Activated T-helper 1 cell treated with Interleukin-2 at 50 U/mL for 16 hours (primary cell): ENCODE measurements at places on chromosomes 1 and 21.

DNA sequence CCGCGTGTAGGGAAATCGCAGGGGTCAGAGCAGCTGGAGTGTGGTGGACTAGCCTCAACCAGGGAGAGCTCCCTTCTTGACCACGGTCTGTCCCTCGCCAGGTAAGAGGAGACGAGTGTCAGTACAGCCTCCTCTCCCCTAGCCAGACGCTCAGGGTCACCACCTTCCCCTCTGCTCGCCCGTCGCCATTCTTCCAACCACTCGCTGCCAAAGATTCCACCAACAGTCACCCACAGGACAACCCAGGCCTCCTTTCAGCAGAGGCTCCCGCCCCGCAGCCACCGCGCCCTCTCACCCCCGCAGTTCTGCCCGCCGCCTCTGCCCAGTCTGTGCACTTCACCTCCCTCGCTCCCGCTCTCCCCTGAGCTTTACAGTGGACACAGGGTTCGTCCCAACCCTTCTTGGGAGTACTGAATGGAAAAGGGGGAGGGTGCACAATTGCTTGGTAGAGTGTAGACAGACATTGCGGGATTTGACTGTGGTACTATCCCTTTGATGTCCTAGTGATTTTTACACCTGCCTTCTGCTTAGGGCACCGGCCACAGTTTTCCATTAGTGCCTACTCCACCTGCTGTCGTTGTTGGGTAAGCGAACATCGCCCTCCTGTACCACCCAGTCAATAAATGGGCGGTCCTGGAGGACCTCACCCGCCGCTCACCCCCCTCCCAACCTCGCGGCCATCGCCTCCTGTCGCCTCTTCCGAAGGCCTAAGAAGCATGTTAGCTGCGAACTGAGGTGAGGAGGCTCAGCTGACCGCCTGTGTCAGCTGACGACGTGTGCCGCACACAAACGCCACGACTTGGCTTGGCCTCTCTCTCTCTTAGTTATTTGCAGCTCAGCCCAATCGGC lies 9.2 kb upstream of the NBPF11 start:
- no peak for DNase-seq

DNA sequence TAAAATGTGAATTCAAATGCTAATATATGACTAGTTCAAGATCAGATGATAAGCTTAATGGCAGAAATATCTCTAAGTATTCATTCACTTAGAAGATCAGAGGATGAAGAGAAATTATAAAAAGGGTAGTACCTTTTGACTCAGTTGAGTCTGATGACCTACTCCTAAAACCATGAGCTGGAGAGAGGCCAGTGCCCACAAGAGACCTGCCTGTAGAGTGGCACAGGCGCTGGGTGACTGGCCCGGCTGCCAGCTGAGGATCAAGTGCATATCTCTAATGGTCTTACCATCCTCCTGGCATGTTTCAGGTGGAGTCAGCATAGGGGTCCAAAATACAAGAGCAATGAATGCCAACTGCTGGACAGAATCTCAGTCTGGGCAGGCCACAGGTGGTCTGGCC lies 14.1 kb downstream of the DDAH1 start:
- DNase-seq = no peak

DNA sequence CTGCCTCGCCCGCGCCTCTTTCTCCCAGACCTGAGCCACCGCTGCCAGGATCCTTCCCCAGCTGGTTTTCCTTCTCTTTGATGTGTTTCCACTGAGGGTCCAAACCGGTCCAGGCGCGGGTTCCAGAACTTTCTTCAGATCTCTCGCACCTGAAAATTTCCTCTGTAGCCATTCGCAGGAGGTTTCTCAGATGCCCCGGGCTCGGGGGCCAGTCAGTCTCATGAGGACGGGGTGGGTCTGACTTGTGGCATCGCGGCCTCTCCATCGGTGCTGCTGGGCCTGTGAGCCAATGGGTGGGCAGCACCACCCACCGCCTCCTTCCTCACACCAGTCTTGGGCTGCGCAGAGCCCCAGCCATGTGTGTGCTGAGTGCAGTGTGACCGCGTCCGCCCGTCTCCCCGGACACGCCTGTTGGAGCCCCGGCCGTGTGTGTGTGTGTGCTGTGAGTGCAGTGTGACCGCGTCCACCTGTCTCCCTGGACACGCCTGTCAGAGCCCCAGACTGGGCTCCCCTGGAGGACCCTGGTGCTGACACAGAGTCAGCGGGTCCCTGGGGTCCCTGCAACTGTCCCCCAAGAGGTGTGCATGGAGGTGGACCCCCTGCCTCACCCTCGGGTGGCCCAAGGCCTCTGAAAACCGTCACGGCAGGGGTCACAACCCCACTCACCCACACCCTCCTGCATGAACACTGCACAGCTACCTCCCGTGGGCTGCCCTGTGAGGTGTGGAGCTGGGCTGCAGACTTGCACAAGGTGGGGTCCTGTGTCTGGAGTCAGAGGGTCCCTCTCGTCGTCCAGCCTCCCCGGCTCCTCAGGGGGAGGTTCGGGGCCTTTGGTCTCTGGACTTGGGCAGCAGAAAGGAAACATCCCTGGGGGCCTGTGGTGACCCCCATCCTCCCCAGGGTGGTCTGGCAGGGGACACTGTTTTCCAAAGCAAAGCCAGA lies 20.2 kb downstream of the COL18A1 start:
- no peak for DNase-seq

DNA sequence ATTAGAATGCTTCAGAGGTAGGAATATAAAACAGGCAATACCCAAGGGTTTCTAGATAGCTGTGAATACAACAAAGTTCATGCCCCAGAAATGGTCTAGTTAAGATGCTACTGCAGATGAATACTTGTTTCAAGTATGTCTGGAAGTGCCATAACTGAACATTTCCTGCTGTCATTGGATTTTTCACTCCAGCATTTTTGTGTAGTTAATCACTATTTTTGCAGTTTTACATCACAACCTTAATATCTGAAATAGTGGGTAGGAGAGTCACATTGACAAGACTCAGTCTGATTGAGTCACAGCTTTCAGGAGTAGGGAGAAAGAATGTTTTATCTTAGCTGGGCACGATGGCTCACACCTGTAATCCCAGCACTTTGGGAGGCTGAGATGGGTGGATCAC lies 126.4 kb upstream of the C1orf21 start:
- DNase-seq = no peak

GRCh38 chr1:211935448-211935970 lies 99.8 kb downstream of the INTS7 start:
- no peak for DNase-seq

GRCh38 chr1:59697150-59697800 lies 117.5 kb upstream of the HOOK1 start:
- DNase-seq = no peak

DNA sequence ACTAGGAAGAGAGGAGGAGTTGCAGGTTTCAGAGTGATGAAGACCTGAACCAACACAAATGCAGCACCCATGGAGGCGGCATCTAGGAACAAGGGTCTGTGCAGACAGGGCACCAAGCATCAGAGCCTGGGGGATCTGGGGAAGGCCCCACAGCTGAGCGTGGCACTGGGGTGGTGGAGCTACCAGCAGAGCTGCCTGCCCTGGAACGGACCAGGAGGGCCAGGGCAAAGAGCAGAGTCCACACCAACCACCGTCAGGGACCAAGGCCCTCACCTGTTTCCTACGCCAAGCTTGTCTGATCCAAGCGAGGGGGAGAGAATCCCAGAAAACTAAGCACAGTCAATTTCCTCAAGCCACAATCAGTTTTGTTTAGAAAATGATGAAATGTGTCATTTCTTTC lies 79.0 kb upstream of the SYT6 start:
- DNase-seq = no peak

- no peak for DNase-seq
Measured at GRCh38 chr1:183590244-183591191, at the start of gene NCF2. NCF2 (minus strand) TSS chr1:183590459; CDS start chr1:183590329, 130 bp downstream.

GRCh38 chr1:178825167-178825566 lies 45.7 kb downstream of the ANGPTL1 start:
- DNase-seq = no peak

DNA sequence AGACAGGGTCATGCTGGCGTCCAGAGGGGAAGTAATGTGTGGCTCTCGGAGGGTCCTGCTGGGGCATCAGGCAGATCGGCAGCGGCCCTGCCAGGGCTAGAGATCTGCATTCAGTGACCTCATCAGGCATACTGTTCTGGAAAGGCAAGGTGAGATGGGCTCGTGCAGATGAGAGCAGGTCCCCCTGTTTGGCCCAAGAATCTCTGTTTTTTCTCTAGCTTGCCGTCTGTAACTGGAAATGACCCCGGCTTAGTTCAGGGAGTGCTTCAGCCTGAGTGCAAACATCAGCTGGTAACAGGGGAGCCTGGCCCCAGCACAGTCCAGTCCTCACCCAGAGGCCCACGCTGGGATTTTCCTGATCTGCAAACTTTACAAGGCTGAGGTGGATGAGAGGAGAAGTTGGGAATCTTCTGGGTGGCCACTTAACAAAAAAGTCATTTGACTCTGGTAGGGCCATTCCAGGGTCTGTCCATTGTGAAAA lies 2.1 kb downstream of the FAM163A start:
- no peak for DNase-seq

DNA sequence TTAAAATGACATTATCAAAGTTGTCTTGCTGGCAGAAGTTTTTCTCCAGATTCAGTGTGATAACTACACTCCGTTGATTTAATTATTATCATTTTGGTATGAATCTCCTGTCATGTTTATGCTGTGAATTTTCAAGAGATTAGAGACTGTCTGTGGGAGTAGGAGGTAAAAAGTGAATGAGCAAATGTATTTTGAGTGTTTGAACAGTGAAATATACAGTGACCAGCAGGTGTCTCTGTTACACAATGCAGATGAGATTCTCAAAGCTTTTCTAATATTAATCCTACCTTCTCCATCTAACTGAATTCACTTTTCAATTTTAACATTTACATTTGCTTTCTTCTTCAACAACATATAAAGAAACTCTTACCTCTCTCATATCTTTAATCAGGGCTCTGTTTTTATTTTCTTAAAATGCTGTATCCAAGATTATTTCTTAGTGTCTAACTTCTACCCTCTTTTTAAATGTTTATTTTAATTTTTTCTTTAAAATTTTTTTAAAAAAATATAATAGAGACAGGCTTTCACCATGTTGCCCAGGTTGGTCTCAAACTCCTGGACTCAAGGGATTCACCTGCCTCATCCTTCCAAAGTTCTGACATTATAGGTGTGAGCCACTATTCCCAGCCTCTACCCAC lies 20.9 kb upstream of the HSPA13 start:
- no peak for DNase-seq

GRCh38 chr21:42091899-42092508 lies 20.9 kb downstream of the UMODL1 start:
- DNase-seq = no peak

- DNase-seq = no peak
Measured at GRCh38 chr1:171422511-171422910, 62.8 kb upstream of the PRRC2C start.

- DNase-seq = no peak
Measured at GRCh38 chr1:224816062-224816461, 113.4 kb upstream of the DNAH14 start.

GRCh38 chr1:53968125-53968513 lies 22.0 kb downstream of the LRRC42 start:
- DNase-seq = no peak

GRCh38 chr1:221241592-221241991 lies 362.3 kb downstream of the HLX start:
- no peak for DNase-seq

DNA sequence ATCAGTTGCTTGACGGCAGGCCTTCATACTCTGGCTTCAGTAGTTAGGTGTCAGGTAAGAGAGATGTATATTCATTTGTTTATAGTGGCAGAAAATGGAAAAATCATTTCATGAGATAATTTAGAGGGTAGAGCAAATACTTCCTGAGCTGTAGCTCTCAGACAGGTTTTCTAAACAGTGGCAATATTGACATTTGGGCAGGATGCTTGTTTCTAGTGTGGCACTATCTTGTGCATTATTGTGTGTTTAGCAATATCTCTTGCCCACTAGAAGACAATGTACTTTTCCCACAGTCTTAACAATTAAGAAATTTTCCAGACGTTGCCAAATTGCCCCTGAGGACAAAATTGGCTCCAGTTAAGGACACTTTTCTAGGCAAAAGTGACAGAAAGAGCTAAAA lies 1143.1 kb downstream of the PLA2G4A start:
- DNase-seq = no peak

DNA sequence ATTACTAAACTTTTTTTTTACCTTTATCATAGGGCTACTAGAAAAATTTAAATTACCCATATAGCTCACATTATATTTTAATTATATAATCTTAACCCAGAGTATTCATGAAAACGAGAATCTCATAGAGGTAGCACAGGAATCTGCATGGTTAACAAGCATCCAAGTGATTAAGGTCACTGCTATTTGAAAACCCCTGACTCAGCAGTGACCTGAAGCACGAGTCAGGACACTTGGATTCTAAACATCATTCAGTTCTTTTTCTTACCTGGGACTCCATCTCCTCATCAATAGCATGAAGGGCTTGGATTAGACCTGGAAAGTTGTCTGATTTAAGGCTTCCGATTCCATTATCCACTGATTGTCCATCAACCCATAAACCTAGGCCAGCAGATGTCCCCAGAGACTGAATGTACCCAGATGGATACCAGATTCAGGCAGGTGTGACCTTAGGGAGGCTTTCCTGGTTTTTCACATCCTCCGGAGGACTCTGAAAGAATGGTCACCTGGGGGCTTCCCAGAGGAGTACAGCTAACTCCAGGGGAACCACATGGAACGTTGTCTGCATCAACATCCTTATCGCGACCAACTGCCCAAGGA lies 174.3 kb downstream of the SETD4 start:
- no peak for DNase-seq

DNA sequence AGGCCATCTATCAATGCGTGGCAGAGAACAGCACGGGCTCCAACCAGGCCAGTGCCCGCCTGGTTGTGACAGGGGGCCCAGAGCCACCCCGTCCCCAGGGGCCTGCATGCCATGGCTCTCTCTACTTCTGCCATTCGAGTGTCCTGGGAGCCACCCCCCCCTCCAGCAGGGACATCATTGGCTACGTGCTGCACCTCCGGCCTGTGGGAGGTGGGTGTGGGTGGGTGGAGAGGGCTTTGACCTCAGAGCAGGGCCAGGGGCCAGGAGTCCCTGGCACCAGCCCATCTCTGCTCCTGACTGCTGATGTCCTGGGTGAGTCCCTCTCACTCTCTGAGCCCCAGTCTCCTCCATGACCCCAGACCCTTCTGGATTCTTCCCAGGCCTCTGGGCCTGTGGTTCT lies 25.3 kb downstream of the SLC27A3 start:
- no peak for DNase-seq

- no peak for DNase-seq
Measured at GRCh38 chr1:31872658-31873636, 57.1 kb upstream of the SPOCD1 start.

GRCh38 chr1:246932366-246932700 lies 585 bp upstream of the AHCTF1 start:
- DNase-seq = no peak

- DNase-seq = no peak
Measured at GRCh38 chr1:37284053-37284452, 190.3 kb upstream of the ZC3H12A start.
